ENCODE measurements at places on chromosomes 2 and 18.

DNA sequence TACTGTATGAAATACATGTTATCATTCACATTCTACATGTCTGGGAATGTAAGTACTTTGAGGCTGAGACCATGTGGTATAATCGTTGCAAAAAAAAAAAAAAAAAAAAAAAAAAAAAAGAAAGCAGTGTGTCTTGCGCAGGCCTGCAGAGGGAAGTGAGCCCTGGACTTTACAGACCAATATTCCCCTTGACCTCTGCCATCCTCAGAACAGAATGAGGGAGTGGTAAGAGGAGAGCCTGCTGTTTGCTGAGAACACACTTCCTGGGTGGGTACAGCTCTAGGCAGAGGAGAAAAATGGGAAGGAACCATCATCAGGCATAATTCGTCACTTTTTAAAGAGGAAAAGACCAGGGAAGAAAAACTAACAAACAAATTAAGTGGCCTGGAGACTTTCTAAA is 28.8 kb upstream of the TBC1D8 start:
- no peak for DNase-seq

GRCh38 chr2:207787017-207787416 is 17.3 kb upstream of the FZD5 start:
- DNase-seq = no peak

DNA sequence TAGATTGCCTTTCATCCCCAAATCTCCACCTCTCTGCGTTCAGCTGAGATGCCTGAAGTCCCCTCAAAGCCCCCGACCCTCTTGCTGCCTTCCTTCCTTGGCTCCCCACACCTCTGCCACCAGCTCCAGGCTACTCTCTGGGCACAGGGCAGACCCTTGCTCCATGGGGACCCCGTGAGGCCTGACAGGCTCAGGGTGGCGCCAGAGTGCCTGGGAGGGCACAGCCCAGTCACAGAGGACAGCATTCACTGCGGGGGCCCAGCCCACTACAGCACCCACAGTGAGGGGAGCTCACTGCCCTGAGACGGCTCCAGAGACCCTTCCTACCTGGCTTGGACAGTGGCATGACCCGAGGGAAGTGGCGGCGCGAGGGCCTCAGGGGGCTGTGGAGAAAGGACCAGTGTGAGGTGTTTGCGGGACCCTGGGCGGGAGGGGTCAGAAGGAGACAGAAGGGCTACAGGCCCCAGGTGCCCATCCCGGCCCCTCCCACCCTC is 51.0 kb downstream of the AQP12A start:
- no peak for DNase-seq

- DNase-seq = no peak
These were observed 94.5 kb upstream of the CHRNA1 start for GRCh38 chr2:174858745-174859144.

- DNase-seq = no peak
These were observed 201.5 kb upstream of the RAB6C start for GRCh38 chr2:129777762-129778583.

GRCh38 chr2:111227716-111228141 is 107.0 kb downstream of the BCL2L11 start:
- peak; percentile 42 for DNase-seq

- DNase-seq = no peak
These were observed at the start of gene LOXHD1 for GRCh38 chr18:46657115-46657955. TSS of gene LOXHD1 (minus strand) at chr18:46657220. CDS start at chr18:46657033, 187 bp downstream.

DNA sequence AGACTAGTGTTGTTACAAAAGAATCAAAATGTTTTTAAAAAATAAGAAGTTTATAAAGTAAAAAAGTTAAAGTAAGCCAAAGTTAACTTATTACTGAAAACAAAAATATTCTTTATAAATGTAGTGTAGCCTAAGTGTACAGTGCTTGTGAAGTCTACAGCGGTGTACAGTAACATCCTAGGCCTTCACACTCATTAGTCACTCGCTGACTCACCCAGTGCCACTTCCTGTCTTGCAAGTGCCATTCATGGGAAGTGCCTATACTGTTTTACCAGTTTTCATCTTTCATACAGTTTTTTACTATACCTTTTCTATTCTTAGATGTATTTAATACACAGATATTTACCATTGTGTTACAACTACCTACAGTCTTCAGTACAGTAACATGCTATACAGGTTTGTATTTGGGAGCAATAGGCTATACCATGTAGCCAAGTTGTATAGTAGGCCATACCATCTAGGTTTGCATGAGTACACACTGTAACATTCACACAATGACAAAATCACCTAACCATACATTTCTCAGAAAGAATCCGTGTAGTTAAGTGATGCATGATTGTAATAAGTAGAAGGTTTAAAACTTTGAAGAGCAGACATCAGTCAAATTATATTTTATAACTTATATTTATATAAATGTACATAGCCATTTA is 13.4 kb downstream of the SERPINB7 start:
- peak; percentile 36 for DNase-seq

GRCh38 chr2:136173126-136173525 is 55.2 kb upstream of the CXCR4 start:
- no peak for DNase-seq

DNA sequence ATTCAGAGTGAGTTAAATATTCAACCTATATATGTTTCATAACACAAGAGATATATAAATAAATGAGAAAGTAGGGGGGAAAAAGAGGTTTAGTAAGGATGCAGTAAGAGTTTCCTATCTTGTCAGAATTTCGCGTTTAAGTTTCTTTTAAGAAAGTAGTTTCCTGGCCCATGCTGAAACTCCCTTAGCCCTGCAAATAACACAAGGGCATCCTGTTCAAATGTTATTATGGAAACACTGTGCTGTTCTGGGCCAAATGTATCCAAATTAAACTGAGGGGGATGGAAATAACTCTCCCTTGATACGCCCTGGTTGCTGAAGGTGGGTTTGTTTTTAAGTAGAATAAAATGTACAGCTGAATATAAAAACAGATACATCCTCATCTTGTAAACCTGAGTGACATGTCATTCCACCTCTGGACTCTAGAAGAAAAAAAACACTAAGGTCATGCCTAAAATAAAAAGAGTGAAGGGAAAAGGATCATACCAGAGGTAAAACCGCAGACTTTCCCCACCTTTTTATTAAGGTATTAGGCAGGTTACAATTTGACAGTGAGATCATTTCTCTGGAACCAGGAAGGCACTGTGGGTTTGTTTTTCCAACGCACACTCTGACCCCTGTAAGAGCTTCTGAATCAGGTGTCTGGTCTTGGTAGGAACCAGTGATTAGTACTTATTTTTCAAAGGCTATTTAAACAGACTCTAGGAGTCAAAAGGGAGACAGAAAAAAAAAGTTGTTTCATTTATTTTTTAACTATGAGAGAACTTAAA is 16.7 kb downstream of the BCL2 start:
- no peak for DNase-seq

GRCh38 chr2:36615222-36615621 is 17.3 kb upstream of the FEZ2 start:
- no peak for DNase-seq

DNA sequence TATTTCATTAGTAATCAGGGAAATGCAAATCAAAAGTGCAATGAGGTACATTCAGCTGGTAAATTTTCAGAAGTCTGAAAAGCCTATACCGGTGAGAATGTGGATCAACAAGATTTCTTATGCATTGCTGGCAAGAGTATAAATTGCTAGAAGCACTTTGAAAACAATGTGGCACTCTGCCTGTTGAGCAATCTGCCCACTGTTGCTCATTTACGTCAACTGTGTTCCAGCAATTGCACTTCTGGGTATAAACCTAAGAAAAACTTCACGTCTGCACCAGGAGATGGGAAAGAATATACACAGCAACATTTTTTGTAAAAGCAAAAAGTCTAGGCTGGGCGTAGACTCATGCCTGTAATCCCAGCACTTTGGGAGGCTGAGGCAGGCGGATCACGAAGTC is 40.8 kb downstream of the MTERF4 start:
- no peak for DNase-seq

DNA sequence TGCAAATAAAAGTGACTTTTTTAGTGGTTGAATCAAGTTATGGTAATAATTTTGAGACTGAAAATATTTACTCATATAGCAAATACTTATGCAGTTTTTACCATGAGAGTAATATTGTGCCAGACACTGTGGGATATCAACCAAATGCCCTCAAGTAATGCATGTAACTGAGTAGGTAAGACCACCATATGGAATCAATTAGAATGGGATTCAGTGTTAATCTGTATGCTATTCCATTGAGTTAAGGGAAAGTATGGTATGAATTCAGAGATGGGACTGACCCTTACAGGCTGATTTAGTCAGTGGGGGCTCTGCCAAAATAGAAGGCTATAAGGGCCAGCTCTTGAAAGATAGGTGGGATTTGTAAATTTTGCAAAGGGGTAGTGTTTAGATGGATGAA is 131.6 kb downstream of the CCDC85A start:
- no peak for DNase-seq

DNA sequence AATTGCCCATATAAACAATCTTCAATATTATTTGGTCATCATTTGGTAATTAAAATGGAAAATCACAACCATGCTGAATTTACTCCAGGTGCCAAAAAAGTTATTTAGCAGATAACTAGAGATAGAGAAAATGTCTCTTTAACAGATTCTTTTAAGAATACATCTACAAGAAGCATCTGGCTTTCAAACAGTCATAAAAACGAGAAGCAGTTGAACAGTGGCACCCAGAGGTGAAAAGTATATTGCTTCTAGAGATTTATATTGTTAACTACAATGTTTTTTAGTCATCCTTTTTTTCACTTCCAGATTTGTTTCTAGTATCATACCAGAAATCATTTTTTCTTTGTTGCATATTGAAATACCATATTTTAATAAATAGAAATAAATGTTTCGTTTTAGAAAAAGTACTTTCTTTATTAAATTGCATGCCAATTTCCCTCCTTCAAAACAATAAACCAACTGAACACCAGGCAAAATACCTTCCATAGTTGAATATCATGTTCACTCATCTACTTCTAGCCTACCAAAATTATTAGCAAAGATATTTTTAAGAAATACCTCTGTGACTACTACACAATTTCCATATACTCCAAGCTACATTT is 65.4 kb upstream of the HNRNPA3 start:
- peak; percentile 71 for DNase-seq

DNA sequence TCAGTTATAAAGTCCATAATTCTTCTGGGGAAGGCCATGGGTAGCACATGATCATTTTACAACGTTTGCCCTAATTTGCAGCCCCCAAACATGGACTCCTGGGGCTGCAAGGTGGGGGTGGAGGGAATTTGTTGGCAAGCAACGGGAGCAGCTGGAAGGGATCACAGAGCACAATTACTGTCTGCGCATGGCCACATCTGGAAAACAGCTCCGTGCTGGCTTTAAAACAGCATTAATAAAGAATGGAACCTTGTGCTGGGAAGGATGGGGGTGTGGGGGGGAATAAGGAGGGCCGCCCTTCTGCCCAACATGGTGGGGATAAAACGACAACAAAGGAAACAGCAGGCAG is 60.9 kb upstream of the SLC14A2 start:
- no peak for DNase-seq

DNA sequence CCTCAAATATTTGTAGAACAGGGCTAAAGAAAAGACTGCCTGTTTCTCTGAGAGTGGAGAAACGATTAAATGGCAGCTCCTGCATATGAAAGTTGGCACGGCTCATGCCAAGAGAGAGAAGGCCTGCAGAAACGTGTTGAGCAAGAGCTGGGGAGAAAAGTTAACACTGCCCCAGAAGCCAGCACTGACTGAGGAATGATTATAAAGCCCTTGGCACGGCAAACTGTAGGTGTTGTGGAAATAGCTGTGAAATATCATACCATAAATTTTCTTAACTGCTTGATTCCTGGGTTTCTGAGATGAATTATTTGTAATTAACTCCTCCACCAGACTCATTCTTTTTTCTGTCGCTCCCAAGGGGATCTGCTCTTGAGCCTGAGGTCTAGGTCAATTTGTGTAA is 4.3 kb downstream of the FRZB start:
- DNase-seq = no peak

DNA sequence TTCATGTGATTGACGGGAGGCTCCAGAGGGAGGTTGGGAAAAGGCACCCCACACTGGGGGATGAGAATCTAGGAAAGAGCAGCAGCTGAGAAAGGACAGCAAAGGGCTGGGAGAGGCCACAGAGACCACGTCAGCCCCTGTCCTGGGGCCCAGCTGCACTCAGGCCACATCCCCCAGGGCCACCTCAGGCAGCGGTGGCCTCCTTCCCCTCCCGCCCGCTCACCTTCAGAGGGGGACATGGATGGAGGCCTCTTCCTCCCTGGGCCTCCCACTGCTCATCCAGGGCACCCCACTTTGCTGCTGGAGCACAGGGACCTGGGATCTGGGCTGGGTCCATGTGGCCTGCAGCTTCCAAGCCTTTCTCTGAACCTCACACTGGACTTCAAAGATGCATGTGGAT is 199.8 kb upstream of the HDAC4 start:
- DNase-seq = no peak

DNA sequence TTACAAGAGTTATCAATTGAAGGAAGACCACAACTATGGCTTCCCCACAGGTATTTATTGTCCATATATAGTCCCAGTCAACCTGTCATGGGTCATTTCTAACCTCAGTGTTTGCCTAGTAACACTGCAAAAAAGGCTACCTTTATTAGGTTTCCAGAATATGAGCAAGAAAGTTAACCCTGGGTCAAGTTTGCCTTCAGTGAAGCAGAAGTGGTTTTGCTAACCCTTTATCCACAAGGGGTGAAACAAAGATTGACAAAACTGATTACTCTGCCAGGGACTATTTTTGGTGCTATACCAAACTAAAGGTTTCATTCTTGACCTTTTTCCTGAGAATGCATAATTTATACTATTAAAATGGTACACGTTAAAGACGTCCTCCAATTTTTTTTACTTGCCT is 28.8 kb downstream of the SP100 start:
- DNase-seq = no peak

DNA sequence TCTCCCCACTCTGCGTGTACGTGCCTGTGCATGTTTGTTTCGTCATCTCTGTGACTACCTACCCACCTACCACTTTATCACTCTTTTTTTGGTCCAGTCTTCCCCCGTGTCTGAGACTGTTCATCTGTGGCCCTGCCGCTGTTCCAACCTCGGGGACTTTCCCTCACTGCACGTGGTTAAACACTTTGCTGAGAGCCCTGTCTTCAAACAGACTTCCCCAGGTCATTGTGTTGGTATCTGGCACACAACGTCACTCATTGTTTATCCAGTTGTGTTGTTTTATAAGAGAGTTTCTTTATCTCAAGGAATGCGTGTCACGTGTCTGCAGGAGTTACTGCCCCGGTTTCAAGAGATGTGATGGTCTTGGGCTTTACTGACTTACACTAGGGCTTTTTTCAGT is 262.0 kb upstream of the RASGRP3 start:
- no peak for DNase-seq

DNA sequence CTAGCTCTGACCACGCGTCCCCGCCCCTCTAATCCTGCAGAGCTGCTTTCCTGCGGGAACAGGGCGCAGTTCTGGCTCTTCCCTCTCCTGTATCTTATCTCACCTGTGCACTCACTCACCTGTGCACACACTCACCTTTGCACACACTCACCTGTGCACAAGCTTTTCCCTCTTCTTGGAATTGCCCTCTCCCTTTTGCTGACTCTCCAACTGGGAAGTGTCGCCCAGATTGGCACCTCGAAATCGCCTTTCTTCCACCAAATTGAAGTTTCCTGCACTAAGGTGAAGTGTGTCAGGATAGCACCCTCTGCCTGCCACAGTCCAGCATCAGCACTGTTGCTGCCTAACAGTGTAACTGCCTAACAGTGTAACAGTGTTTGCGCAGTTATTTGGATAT is 566 bp upstream of the CMPK2 start:
- DNase-seq = peak; percentile 37

- peak; percentile 40 for DNase-seq
These were observed 188.4 kb downstream of the CCDC85A start for GRCh38 chr2:56372071-56372656.

Measured in SW480 (cell line).